ENCODE measurements at places on chromosomes 6 and 20. TPM values are rescaled to one million over a fixed set of nuclear protein-coding genes. Genes with fewer than 3 reads are reported as not detected.
A peak's percentile ranks its signal among the peaks of the same experiment; 100 is the strongest.

DNA sequence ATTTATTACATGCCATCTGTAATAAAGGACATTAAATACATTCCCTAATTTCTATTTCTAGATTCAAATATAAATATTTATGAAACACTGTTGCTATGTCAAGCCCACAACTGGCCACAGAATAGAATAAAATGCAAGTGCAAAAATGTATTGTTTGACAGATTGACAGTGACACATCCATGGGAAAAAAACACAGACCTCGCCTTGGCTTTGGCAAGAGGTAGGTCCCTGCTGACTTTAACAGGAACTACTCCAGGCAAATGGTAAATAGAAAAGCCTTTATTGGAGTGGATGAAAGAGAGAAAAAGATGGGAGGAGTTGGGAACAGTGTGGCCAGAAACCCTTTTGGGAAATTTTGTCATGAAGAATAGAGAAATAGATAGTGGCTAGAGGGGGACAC lies 622.9 kb downstream of the UTRN start:
- peaks cover 2% of the 10 kb centered on the region for H3K36me3 ChIP-seq
- H3K4me1 ChIP-seq: peaks cover 4% of the 10 kb centered on the region
- H3K27me3 ChIP-seq: peaks cover 5% of the 10 kb centered on the region
- no peak overlapping the region for H3K4me3 ChIP-seq
- H3K27ac ChIP-seq: no peak overlapping the region

- H3K4me3 ChIP-seq: no peak overlapping the region
- H3K36me3 ChIP-seq: no peaks in the 10 kb centered on the region
- no peak for DNase-seq
- H3K4me1 ChIP-seq: no peaks in the 10 kb centered on the region
- H3K27ac ChIP-seq: no peak overlapping the region
- H3K27me3 ChIP-seq: no peaks in the 10 kb centered on the region
These were observed 79.8 kb upstream of the EYS start for GRCh38 chr6:65786815-65787214.

DNA sequence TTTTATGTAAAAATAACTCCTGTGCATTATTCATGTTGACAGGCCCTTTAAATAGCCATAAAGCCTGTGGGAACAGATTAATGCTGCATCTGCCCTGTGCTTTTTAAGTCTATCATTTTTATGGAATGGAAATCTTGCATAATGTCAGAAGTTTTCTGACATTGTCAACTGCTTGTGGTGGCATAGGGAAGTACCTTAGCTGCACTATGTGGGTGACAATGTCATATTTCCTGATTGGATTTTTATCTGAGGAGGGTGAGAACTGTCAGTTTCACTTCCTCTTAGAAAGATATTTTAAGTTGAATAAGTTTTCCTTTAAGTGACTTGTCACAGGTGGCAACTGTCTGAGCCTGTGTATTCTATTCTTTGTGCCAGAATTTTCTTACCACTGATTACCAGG lies 267.9 kb downstream of the PLCB1 start:
- H3K4me1 ChIP-seq: peaks cover 10% of the 10 kb centered on the region
- H3K27me3 ChIP-seq: no peaks in the 10 kb centered on the region
- H3K36me3 ChIP-seq: no peaks in the 10 kb centered on the region
- no peak overlapping the region for H3K4me3 ChIP-seq
- DNase-seq: no peak
- no peak overlapping the region for H3K27ac ChIP-seq

The SPATA2 gene
- 6.2 TPM for total RNA-seq

The EYS gene
- total RNA-seq: not detected

DNA sequence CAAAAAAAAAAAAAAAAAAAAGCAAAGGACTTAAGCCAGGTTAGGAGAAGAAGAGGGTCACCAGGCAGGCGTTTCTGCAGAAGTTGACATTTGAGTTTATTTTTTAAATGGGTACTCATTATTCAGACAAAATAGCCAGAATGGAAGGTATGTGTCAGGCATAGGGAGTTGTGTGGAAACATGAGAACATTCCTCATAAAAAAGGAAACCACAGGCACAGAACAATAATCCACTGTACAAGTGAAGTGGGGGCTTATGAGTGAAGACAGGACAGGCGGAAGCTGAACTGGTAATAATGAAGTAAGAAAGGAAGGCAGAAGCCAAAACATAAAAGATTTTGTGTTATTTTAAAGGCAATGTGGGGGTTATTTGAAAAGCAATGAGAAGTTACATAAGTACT lies 104.6 kb downstream of the EPB41L2 start:
- no peak overlapping the region for H3K27ac ChIP-seq
- H3K27me3 ChIP-seq: no peaks in the 10 kb centered on the region
- no peaks in the 10 kb centered on the region for H3K4me1 ChIP-seq
- peaks cover 2% of the 10 kb centered on the region for H3K36me3 ChIP-seq
- no peak overlapping the region for H3K4me3 ChIP-seq
- DNase-seq: no peak

The TDP2 gene
- 37.4 TPM for total RNA-seq

The GPR6 gene
- not detected for total RNA-seq

The C20orf202 gene
- not detected for total RNA-seq

DNA sequence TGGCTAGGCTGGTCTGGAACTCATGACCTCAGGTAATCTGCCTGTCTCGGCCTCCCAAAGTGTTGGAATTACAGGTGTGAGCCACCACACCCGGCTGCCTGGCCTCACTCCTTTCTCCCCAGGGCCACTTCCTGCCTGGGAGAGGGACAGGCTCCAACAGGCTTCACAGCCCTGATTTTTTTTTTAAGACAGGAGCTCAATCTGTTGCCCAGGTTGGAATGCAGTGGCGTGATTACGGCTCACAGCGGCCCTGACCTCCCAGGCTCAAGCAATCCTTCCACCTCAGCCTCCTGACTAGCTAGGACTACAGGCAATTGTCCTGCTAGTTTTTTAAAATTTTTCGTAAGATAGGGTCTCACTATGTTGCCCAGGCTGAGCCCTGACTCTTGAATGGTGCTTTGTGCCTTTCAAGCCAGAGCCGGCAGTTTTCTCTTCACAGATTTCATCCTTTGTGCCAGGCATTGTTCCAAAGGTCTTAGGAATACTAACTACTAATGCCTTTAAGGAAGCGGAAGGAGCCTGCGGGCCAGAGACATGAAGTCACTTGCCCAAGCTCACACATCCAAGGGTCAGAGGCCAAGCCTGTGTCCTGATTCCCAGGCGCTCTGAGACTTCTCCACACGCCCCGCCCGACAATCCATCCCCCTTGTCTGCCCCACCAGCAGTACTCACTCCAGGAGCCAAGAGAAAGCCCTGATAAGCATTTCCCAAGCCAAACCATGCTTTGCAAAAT lies 19.2 kb downstream of the CAPN11 start:
- H3K4me1 ChIP-seq: peaks cover 16% of the 10 kb centered on the region
- H3K27ac ChIP-seq: no peak overlapping the region

- H3K27me3 ChIP-seq: no peaks in the 10 kb centered on the region
- DNase-seq: no peak
- H3K4me1 ChIP-seq: no peaks in the 10 kb centered on the region
These were observed 128.1 kb downstream of the REV3L start for GRCh38 chr6:111354758-111355555.

GRCh38 chr20:49288784-49289696 lies 11.2 kb upstream of the ZNFX1 start:
- no peak for DNase-seq
- peaks cover 84% of the 10 kb centered on the region for H3K36me3 ChIP-seq
- H3K27ac ChIP-seq: peak overlapping the region; percentile 8

The CST4 gene
- not detected for total RNA-seq

- H3K36me3 ChIP-seq: no peaks in the 10 kb centered on the region
- DNase-seq: peak; percentile 43
- peak overlapping the region; percentile 84 for H3K27ac ChIP-seq
- no peaks in the 10 kb centered on the region for H3K27me3 ChIP-seq
- no peak overlapping the region for H3K4me3 ChIP-seq
- H3K4me1 ChIP-seq: peaks cover 32% of the 10 kb centered on the region
These were observed 42.9 kb downstream of the C6orf132 start for GRCh38 chr6:42099340-42100028.

- no peak overlapping the region for H3K4me3 ChIP-seq
- H3K36me3 ChIP-seq: no peaks in the 10 kb centered on the region
- H3K4me1 ChIP-seq: no peaks in the 10 kb centered on the region
These were observed 139.0 kb upstream of the JAG1 start for GRCh38 chr20:10812759-10813327.

DNA sequence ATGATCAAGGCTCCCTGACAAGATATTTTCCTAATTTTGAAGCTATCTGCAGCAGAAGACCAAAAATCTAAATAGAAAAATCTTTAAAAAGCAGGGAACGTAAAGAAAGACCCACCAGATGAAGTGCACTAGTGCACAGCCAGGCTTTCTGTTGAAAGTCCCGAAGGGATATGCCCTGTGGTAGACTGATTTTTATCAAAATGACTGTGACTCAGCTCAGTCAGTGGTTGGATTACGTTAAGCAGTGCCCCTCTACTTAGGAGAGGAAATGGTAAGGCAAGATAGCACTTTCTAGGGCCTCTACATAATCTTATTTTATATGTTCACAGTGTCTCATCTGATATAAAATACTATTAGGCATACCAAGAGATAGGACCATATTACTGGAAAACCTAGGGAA lies 123.4 kb upstream of the RAB32 start:
- peaks cover 2% of the 10 kb centered on the region for H3K27me3 ChIP-seq
- no peak overlapping the region for H3K4me3 ChIP-seq
- no peaks in the 10 kb centered on the region for H3K36me3 ChIP-seq
- no peak overlapping the region for H3K27ac ChIP-seq

DNA sequence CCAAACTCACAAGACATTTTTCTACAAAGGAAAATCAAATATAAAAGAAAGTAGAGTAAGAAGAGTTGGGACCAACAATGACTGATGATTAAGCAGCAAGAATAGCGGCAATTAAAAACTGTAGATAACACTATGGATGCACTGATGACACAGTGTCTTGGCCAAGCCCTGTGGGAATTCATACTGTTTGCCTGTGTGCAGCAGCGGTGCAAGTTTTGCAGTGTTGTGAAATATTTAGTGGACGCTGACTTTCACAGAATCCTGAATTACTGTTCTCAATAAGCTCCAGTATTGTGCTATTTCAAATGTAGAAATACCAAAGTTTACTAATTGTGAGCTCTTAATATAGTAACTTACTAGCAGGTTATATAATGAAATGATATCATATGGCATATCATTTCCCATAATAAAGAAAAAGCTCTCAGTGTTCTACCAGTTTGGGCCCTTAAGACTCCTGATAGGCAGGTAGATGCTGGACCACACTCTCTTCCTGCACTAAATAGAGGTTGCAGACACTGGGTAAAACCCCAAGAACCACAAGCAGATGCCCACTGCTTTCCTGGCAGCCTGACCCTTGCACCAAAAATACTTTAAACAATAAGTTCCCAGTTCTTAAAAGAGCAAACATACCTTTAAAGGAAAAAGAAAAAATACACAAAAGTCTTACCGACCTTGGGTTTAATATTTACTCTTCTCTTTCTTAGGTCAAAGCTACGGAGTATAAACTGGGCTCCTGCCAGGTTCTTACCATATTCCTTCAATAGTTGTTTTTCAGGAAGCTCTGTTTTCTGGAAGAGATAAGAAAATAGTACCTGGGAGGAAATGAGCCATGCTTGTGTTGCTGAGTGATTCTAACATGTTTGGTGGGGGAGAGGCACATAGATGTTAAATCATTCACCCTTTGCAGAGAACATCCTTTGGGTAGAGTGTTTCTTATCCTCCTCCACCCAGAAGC lies 41.6 kb downstream of the ANKEF1 start:
- no peak overlapping the region for H3K27ac ChIP-seq
- no peaks in the 10 kb centered on the region for H3K4me1 ChIP-seq
- peaks cover 17% of the 10 kb centered on the region for H3K27me3 ChIP-seq

- H3K36me3 ChIP-seq: no peaks in the 10 kb centered on the region
- no peak for DNase-seq
- no peak overlapping the region for H3K27ac ChIP-seq
- H3K4me1 ChIP-seq: no peaks in the 10 kb centered on the region
- H3K27me3 ChIP-seq: peaks cover 11% of the 10 kb centered on the region
These were observed 24.4 kb downstream of the CAP2 start for GRCh38 chr6:17417817-17418216.

GRCh38 chr6:133969285-133969920 lies 16.4 kb downstream of the TBPL1 start:
- peaks cover 3% of the 10 kb centered on the region for H3K36me3 ChIP-seq
- peak overlapping the region; percentile 24 for H3K4me3 ChIP-seq
- H3K27ac ChIP-seq: no peak overlapping the region
- no peaks in the 10 kb centered on the region for H3K27me3 ChIP-seq
- peaks cover 56% of the 10 kb centered on the region for H3K4me1 ChIP-seq

DNA sequence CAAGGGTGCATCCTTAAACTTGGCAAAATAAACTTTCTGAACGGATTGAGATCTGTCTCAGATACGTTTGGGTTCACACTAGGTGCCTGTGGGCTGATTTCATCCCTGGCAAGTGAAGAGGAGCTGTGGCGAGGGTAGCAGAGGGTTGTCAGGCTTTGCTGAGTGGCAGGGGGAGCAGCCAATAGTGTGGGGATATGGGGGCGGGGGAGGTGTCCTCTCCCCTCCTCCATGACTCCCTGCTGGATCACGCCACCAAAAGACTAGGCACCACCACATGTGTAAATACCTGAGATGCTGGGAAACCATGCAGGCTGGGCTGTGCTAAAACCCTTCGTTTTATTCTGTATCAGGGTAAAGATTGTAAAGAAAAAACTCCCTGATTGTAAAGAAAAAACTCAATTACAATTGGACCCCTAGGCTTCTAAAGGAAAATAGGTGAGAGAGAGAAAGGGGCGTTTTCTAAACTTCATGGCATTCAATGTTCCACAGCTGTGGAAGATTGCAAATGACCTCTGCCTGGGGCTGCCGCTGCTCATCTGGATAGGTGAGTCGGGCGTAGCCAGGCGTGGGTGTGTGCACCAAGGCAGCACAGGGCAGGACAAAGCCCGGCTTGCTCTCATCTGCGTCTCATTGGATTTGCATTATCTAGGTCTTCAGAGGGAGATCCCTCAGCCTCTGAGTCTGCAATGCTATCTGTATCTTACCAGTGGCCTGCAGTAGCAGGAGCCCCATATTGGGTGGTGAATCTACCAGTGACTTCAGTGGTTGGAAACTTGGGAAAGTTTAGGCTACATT lies 26.9 kb upstream of the ADTRP start:
- no peak for DNase-seq
- peaks cover 27% of the 10 kb centered on the region for H3K4me1 ChIP-seq
- H3K27ac ChIP-seq: no peak overlapping the region

DNA sequence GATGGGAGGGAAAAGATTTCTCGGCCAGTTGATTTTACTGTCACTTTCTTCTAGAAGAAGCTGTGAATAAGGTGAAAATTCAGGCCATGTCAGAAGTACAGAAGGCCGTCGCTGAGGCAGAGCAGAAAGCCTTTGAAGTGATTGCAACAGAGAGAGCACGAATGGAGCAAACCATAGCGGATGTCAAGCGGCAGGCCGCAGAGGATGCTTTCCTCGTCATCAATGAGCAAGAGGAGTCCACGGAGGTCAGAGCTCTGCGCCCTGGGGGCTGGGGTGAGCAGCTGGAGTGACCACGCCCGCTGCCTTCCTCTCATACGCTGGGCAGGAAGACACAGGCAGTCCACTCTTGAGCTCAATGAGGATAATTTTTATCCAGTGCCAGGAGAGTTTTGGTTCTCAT lies 21.8 kb upstream of the C20orf144 start:
- peaks cover 5% of the 10 kb centered on the region for H3K36me3 ChIP-seq
- H3K27me3 ChIP-seq: no peaks in the 10 kb centered on the region
- no peak overlapping the region for H3K4me3 ChIP-seq
- no peak for DNase-seq

The GSTA3 gene
- not detected for total RNA-seq

The SLC16A10 gene
- total RNA-seq: 11.5 TPM

- peaks cover 6% of the 10 kb centered on the region for H3K27me3 ChIP-seq
- H3K4me3 ChIP-seq: no peak overlapping the region
- no peaks in the 10 kb centered on the region for H3K36me3 ChIP-seq
- no peaks in the 10 kb centered on the region for H3K4me1 ChIP-seq
These were observed 519.9 kb downstream of the MAFB start for GRCh38 chr20:40168981-40169620.

The OVOL2 gene
- total RNA-seq: not detected

Data from activated CD8-positive, alpha-beta T cell treated with anti-CD3 and anti-CD28 coated beads for 36 hours (primary cell).